ENCODE measurements at places on chromosomes 11 and 22.

- no peak for DNase-seq
These were observed 11.5 kb upstream of the YWHAH start for GRCh38 chr22:31932863-31933262.

- DNase-seq, result no peak
These were observed 4.8 kb upstream of the SLC3A2 start for GRCh38 chr11:62875698-62876478.

DNA sequence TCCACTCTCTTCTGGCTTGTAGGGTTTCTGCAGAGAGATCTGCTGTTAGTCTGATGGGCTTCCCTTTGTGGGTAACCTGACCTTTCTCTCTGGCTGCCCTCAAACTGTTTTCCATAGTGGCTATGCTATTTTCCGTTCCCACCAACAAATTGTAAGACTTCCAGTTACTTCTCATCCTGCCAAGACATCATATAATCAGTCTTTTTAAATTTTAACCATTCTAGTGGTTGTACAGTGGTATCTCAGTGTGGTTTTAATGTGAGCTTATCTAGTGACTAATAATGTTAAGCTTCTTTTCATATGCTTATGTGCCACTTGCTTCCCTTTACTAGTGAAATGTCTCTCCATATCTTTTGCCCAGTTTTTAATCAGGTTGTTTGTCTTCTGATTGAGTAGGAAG, 13.6 kb upstream of the TRIM29 start:
- DNase-seq, result no peak

DNA sequence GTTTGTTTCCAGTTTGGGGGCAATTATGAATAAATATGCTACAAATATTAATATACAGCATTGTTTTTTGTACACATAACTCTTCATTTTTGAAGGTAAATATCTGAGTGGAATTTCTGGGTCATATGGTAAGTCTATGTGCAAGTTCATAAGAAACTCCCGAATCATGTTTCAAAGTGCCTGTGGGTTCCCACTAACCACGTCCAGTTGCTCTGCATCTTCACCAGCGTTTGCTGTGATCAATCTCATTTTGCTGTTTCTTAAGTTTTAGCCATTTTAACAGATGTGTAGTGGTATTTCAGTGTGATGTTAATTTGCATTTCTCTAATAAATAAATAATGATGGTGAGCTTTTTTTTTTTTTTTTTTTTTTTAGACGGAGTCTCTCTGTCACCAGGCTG, 14.2 kb upstream of the CSRP3 start:
- DNase-seq, result no peak

- DNase-seq, result no peak
These were observed 549.3 kb upstream of the CCDC90B start for GRCh38 chr11:83835423-83835822.

GRCh38 chr11:41053894-41054293, 405.6 kb downstream of the LRRC4C start:
- DNase-seq, result no peak

- no peak for DNase-seq
These were observed 25.5 kb upstream of the BIRC3 start for GRCh38 chr11:102291831-102292230.

GRCh38 chr22:24768537-24769374, 5.8 kb downstream of the PIWIL3 start:
- peak; percentile 29 for DNase-seq

DNA sequence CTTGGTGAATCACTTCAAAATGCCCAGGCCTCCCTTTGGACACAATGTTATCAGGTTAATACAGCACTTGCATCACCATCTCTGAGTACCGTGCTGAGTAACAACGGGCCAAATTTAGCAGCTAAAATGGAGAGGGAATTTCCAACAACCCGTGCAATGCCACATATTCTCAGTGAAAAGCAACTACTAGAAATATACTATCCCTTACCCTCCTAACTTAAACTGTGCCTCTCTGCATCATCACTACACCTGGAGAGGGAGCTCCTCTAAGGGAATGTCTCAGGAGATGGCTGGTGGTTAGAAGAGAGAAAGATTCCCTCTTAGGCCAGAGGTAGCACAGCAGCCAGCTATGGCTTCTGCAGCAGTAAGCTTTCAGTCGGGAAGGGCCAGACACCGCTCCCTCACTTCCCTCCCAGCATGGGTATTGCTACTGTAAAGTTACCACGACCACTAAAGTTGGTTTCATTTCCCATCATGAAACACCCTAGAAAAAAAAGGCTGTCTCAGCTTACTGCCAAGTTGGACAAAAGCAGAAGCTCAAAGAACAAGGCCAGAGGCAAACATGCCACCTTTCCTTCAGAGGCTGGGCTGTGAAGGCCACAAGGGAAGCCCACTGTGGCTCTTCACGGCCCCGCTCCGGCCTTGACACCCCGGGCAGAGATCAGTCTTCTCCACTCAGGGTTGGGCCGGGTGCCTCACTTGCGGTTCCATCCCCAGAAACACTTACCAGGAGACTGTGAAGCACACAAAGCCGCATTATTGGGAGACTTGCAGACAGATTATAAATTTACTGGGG, 3.9 kb downstream of the MAML2 start:
- peak; percentile 71 for DNase-seq

DNA sequence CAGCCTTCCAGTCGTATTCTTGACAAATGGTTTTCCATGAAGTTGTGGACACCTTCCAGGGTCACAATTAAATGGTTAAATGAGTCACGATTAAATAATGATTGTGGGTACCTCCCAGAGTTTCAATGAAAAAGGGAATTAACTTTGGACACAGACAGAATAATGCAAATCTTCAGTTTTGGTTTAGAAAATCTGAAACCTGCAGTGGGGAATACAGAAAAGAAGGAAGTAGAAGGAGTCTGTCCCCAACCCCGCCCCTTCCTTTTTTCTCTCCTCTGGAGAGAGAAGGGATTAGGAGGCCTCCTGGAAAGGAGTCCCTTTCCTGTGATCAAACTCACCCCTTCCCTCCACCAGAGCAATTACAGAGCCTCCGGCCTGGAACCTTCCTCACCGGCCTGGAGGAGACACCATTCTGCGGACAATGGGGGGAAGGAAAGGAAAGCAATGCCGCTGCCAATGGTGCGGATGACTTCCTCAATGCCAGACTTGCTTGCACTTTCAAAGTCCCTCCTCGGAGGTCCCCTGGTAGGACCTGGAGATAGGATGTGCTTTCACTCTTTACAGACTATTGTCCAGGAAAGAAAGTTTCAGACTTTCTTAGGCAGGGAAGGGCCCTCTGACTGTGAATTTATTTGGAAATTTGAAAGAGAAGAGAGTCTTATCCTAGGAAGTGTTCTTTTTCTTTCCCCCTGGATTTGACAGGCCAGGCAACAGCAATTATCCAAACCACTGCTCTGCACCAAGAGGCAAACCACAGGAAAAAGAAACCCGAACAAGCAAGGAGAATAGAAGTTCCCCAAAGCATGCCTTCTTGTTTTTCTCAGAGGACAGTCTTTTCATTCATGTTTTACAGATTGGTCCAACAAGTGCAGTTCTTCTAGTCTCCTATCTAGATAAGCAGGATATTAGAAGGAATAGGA, 86.8 kb downstream of the PTPRJ start:
- no peak for DNase-seq

- no peak for DNase-seq
These were observed 42.0 kb upstream of the FIBIN start for GRCh38 chr11:26951809-26952515.

Measured in hypothalamus (tissue), 51 donors.